Activated gamma-delta T cell (primary cell): ENCODE measurements at places on chromosomes 16 and 17.

DNA sequence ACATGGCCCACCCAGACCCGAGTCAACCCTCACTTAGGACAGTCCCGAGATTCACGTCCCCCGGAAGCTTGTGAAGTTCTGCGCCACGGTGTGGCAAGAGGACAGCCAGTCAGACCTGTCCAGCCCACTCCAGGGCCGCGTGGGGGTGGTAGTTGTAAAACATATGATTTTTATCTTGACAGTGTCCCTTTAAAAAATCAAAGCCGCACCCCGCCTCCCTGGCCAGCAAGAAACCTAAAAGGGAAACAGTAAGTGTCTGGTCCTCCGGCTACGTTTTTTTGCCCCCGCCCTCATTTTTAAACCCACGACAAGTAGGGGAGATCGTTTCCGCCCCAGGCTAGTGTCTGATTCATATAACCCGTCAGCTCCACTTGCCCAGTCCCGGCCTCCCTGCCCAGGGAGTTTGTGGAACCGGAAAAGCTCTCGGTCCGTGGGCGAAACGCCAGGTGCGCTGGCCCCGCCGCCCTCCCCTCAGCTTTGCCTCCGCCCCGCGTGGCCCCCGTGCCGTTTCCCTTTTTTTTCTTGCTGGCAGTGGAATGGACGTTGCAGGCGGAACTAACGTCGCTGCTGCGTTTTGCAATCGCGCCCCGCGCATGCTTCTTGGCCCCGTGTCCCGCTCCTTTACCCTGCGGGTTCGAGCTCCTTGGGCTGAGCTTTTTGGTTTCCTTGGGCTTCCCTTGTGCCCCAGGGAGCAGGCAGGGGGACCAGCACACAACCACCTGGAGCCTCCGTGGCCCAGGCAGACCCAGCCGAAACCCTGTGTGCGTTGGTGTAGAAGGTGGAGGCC lies 13.3 kb upstream of the NUDT16L1 start:
- no peak for DNase-seq

DNA sequence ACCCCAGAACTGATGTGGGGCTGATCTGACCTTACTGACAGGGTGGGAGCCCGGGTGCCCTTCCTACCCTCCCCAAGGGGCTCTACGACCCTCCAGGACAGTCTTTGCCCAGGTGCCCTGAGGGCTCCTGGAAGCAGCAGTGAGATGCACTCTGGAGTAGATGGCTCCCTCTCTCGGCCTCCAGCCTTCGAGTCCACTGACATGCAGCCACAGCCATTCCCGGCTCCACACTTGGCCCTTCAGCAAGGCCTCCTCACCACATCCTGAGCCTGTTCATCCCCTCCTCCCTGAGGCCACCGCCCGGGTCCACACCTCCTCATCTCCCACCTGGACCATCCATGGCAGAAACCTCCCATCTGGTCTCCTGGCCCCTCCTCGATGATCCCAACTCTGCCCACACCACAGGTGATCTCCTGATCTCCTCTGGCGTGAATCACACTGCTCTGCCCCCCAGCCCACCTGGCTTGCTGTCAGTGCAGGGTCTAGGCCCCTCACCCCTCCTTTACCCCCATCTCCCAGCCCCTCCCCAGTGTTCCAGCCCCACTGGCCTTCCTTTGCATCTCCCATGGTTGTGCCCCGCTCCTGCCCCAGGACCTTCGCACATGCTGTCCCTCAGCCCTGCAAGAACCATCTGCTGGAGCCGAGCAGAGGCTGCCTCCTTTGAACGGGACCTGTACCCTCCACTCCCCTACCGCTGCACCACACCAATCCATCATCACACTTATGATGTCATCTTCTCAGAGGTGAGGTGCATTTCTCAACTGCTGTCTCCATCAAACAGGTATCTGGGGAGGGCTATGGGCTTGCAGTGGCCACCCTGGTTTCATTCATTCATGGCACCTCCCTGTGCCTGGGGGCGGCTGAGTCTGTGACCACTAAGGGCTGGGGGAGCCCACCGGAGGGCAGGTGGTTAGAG lies 44.7 kb downstream of the SOCS1 start:
- DNase-seq: no peak

DNA sequence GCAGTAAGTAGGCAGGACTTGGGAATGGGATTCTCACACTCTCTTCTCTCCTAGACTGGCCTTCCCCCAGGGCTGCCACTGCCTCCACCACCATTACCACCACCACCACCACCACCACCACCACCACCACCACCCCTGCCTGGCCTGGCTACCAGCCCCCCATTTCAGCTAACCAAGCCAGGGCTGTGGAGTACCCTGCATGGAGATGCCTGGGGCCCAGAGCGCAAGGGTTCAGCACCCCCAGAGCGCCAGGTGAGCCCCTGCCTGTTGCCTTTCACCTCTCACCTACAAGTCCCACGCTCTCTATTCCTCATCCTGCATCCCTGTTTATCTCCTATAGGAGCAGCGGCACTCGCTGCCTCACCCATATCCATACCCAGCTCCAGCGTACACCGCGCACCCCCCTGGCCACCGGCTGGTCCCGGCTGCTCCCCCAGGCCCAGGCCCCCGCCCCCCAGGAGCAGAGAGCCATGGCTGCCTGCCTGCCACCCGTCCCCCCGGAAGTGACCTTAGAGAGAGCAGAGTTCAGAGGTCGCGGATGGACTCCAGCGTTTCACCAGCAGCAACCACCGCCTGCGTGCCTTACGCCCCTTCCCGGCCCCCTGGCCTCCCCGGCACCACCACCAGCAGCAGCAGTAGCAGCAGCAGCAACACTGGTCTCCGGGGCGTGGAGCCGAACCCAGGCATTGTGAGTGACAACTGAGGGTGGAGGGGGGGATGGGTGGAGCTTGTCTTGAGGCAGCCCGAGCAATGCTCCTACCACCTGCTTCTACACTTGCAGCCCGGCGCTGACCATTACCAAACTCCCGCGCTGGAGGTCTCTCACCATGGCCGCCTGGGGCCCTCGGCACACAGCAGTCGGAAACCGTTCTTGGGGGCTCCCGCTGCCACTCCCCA lies 7.9 kb upstream of the TMEM88 start:
- no peak for DNase-seq

GRCh38 chr16:76681296-76681695 lies 404.1 kb downstream of the CNTNAP4 start:
- no peak for DNase-seq

GRCh38 chr17:9817086-9817485 lies 4.8 kb downstream of the GSG1L2 start:
- DNase-seq: no peak

DNA sequence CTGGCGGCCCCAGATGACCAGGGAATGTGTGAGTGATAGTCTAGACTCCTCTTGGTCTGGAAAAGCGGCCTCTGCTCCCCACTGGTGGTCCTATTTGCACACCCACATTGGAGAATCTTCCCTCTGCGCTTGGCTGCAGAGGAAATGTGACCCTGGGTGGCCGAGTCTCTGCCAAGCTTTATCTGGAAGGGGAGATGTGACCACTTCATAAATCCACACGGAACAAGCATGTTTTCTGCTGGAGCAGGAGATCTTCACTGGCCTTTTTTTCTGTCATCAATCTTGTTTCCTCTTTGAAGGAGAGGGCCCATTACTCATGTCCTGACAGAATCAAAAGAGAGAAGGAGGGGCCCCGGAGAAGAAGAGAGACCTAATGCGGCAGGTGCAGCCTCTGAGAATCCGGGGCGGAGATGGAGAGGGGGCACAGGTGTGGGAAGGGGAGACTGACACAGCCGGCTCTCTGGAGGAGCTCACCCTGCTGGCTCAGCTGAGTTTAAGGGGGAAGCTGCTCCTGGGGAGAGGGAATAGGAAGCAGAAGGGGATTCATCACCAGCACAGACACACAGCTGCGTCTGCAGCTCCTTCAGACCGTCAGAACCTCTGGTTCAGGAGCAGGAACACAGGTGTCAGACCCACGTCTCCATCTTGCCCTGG lies 116.3 kb downstream of the SOX9 start:
- DNase-seq: no peak

GRCh38 chr17:80285237-80285920 lies 24.7 kb downstream of the RNF213 start:
- DNase-seq: no peak

GRCh38 chr16:60739737-60740683 lies 1296.2 kb downstream of the CDH8 start:
- no peak for DNase-seq

DNA sequence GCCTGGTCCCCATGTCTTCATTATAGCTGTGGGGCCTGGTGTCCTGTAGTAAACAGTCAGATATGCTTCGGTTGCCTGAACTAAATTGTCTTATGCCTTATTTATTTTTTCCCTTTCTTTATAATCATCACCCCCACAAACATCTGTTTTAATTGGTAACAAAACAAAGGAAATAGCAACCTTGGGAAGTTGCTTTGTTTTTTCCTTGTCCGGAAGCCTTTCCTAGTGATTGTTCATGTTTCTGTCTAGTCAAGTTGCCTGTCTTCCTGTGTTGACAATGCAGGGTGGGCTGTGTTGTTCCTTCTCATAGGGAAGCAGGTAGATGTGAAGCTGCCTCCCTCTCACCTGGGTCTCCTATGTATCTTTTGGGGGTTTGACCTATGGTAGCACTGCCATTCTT lies 16.7 kb downstream of the PGS1 start:
- DNase-seq: no peak

DNA sequence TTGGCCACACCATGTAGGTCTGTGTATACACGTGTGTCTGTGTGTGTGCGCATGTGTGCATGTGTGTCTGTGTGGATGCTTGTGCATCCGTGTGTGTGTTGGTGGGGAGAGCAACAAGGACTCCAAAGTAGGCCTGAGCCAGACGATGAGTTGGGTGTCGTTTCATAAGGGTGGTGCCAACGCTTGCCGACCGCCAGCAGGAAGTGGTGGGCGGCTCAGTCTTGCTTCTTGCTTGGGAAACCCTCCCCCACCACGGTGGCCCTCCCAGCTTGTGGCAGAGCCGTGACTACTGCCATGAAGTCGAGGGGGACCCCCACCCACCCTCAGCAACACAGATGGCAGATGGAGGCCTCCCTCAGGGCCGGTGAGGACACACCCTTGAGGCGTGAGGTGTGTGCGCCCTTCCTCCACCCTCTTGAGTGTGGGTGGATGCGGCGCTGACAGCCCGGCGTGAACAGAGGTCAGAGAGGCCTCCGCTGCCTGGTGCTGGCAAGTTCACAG lies 17.5 kb downstream of the SBK1 start:
- peak; percentile 75 for DNase-seq

DNA sequence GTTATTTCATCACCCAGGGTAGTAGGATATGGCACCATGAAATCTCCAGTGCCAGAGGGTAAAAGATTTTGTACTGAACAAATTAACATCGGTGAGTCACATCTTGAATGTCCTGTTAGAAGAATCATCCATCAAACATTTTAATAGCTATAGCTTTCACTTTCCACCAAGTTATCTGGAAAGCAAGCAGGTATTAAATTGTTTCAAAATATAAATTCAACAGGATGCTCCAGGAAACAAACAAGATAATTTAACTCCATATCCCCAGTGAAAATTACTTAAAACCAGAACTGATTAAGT lies 2.4 kb downstream of the VEZF1 start:
- no peak for DNase-seq

- no peak for DNase-seq
These were observed 795 bp upstream of the PAQR4 start for GRCh38 chr16:2968368-2968737.

DNA sequence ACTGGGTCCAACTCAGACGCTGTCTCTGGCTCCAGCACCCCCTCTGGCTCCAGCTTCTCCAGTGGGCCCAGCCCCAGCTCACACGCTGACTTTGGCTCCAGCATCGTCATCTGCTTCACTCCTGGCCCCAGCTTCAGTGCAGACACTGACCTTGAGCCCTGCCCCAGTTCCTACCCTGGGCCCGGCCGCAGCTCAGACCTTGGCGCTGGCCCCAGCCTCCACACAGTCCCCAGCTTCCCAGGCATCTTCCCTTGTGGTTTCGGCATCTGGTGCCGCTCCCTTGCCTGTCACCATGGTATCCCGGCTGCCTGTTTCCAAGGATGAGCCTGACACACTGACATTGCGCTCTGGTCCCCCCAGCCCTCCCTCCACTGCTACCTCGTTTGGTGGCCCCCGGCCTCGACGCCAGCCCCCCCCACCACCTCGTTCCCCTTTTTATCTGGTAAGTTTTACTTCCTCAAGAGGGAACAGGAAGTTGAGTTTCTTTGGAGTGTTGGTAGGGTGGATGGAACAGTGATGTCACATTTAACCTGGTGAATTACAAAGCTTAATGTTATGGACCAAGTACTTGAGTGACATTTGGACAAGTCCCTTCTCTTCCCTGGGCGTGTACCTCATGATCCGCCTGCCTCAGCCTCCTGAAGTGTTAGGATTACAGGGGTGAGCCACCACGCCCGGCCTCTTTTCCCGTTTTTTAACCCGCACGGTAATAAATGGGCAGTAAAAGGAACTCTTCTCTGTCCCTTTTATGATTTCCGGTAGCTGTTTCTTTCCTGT lies 23.4 kb upstream of the PHKG2 start:
- no peak for DNase-seq

- no peak for DNase-seq
These were observed 14.9 kb upstream of the FASN start for GRCh38 chr17:82112914-82113311.

- no peak for DNase-seq
These were observed 3.8 kb downstream of the GID4 start for GRCh38 chr17:18042983-18043382.

- DNase-seq: no peak
These were observed 19.7 kb upstream of the NUP93 start for GRCh38 chr16:56710181-56710737.

GRCh38 chr17:79465011-79465680 lies 145.7 kb downstream of the RBFOX3 start:
- DNase-seq: no peak

DNA sequence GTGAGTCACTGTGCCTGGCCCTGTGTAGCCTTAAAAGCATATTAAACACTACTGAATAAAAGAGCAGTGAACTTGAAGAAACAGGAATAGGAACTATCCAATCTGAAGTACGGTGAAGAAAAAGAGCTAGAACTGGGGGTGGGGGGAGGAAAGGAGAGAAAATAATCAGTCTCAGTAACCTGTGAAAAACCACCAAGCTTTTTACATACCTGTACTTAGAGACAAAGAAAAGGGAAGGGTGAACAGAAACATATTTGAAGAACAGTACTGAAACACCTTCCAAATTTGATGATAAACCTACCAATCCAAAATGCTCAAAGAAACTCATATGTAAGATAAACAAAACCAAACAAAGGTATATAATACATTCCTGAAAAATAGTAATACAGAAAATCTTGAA lies 77.5 kb downstream of the USP32 start:
- no peak for DNase-seq

DNA sequence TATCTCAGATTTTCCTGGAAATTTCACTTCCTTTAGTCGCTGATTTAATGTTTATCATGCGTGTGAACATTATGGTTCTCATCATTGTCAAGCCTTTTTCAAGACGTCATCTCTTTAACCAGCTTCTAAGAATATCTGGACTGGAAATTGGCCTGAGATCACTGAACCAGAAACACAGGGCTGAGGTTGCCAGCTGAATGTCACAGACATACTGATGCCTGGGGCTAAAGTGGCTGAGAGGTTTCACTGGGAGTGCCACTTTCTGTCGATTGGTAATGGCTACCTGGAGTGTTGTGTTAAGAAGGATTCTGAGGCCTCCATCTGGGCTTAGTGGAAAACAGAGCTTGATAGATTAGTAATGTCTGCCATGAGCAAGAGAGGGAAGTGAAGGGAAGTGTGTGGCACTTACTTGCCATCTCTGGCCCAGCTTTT lies 54.2 kb downstream of the CRISPLD2 start:
- DNase-seq: no peak
